Activated CD4-positive, alpha-beta T cell treated with anti-CD3 and anti-CD28 coated beads, Interleukin-2, amount 10 ng/mL, durations not matched to agents 7 days and 5 days (primary cell): ENCODE measurements at places on chromosomes 4 and X.

- no peak for DNase-seq
These were observed 5.6 kb upstream of the ABLIM2 start for GRCh38 chr4:8164194-8164565.

DNA sequence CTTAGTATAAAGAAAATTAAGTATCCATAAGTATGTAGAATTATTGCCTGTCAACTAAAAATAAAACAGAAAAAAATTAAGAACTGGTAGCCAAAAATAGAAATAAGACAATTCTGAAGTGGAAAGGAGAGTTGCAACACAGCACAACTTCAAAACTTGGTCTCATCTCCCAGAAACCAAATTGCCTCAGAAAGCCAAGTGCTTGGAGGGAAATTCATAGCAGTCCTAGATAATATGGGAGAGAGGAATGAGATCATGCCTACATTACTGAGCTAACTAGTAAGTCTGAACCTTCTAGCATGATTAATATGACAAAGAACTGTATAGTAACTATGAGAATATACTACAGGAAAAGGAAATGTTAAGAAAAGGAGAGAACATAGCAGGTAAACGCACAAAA is 256.5 kb downstream of the LDB2 start:
- DNase-seq: no peak

DNA sequence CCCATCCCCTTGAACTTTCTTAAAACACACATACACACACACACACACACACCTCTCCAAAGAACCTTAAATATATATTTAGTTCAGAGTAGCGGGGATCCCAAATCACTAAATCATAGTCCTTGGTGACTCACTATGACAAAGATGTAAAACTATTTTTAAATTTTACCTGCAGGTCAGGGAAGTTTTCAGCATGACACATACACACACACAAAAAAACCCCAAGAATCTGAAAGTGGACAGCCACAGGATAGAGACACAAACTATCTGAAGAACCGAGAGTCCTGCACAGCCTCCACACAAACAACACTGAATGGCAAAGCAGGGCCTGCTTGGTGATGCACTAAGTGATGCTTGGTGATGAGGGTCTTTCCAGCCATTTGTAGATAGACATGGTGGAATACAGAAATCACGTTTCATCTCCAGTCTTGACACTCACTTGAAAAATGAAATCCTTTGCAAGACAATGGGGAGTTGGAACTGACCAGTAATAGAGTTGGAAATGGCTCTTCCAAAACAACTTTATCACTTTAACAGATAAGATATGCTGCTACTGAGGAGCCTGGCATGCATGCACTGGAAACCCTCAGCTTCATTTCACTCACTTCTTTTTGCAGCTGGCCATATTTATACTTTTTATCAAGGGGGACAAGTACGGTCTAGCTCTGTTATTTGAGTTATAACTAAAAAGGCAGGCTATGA is 307.3 kb downstream of the RAPGEF2 start:
- DNase-seq: no peak

- no peak for DNase-seq
These were observed 1553.1 kb upstream of the ADGRL3 start for GRCh38 chr4:59647011-59647410.

- no peak for DNase-seq
These were observed 49.2 kb downstream of the PDS5A start for GRCh38 chr4:39928538-39928937.

DNA sequence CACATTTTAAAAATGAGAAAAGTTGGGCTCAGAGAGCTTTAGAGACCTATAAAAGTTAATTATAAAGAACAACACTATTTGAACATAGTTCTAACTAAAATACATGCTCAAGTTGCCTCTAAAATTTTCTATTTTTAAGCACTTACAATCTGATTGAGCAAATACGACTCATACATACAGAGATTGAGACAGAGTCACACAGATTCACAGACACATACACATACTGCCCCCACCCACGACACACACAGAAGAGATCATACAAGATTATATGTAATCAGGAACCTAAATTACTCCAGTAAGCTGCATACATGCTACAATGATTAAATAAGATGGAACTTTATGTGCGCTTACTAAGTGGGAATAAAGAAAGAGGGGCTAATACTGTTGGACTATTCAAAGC is 2.7 kb upstream of the ASB5 start:
- DNase-seq: no peak

GRCh38 chrX:64152857-64153256 is 52.7 kb downstream of the AMER1 start:
- no peak for DNase-seq

DNA sequence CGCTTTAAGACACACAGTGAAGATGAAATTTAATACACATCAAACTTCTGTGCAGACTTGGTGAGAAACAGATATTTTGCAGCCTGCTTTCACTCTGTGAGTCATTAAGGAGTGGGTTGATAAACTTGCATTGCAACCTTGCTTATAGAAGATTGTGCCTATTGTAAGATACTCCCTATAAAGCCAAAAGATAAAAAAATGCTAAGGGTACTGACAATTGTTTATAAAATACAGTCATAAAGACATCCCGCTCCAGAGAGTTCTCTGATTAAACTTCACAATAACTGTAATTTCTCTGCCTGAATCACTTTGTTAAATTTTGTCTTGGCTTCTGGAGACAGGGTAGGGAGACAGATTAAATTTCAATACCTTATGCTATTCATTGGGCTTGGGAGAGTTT is 49.1 kb downstream of the GALNT7 start:
- no peak for DNase-seq

DNA sequence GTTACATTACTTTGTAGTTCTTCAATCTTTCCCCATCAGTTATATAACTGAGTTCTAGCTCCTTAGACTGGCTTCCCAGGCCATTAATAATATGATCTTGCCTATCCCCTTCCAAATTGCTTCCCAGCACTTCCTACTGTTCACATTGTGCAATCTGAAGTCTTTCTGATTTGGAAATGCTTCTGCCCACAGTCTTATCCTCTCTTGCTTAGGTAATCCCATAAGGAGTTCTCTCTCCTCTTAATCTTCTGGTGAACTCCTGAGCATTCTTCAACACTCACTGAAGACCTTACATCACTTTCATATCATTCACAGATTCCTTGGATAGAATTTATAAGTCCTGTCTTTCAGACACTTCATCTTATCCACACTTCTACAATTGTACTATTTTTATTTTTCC is 132.7 kb upstream of the TTC29 start:
- DNase-seq: no peak

GRCh38 chrX:82412858-82413257 is 1095.2 kb upstream of the POU3F4 start:
- DNase-seq: no peak

GRCh38 chr4:150318971-150319370 is 240.7 kb downstream of the DCLK2 start:
- no peak for DNase-seq

GRCh38 chrX:13253223-13253622 is 66.6 kb downstream of the ATXN3L start:
- DNase-seq: no peak
